OCI-M1 (cell line): ENCODE measurements at places on chromosomes 4 and X.

- DNase-seq, result peak; percentile 15
Observed at GRCh38 chr4:16884673-16885460, 13.6 kb downstream of the LDB2 start.

GRCh38 chr4:175127314-175127713, 209.2 kb downstream of the ADAM29 start:
- DNase-seq, result no peak

DNA sequence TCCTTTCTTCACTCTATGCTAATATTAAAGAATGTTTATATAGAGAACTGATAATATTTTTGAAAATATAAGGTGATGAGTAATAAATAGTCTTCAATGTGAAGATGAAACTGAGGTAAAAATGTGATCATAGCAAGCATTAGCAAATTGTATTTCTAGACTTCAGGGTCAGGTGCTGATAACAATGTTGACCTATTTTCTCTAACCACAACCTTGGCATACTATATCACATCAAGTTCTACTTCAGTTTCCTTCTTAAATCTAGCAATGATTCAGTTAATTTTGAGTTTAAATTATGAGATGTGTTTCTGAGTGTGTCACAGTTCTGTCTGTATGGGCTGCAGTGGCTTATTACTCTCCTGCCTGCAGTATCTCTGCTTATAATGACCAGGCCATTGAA, 209.4 kb downstream of the RAPGEF2 start:
- DNase-seq, result peak; percentile 32

DNA sequence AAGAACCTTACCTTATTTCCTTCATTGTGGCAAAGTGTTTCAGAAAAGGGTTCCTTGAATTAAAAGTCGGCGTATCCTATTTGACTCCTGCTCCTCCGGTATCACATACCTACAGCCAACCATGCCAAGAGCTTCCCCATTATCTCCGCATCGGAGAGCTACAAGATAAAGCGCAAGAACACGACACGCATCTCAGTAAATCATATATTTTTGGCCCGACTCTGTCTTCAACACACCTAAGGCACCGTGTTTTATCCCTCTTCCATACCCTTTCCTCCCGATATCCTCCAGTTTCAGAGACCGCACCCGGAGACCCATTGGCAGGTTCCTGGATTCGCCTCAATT, 497 bp upstream of the THAP9 start:
- DNase-seq, result peak; percentile 84

DNA sequence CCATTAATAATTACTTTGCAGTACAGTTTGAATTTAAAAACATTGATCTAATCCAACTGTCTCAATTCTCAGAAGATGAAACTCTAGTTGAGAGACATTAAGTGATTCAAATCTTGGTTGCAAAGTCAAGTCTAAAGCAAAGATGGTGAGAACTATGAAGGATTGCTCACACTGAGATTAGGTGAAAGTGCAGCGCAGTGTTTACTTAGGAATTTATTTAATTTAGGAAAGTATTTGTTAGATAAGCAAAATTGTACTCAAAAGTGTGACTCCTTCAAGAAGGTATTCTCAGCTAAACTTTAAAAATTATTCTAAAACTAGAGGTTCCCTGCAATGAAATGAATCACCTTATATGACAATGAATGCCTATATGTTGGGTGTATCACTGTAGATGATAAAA, 454.9 kb downstream of the PDGFC start:
- no peak for DNase-seq

- DNase-seq, result peak; percentile 78
Observed at GRCh38 chr4:23305026-23305425, 584.8 kb downstream of the PPARGC1A start.

GRCh38 chr4:5036239-5036638, 15.0 kb upstream of the STK32B start:
- DNase-seq, result peak; percentile 90

DNA sequence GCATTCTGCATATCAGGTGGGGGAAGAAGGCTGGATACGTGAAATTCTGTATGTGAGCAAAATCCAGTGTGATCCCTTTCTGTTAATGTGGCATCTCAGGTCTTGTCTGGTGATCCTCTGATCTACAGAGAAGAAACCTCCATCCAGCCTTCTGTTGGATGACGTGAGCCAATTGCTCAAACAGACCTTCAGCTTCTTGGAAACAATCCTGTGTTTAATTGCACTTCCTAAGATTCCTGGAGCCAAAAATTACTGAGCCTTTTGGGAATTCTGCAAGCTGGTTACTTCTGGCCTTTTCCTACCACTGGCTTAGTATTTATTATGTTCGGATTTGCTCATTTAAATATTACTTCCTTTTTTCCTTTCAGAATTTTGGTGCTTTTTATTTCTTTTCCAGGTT, 51.2 kb downstream of the TRIML1 start:
- DNase-seq, result no peak

DNA sequence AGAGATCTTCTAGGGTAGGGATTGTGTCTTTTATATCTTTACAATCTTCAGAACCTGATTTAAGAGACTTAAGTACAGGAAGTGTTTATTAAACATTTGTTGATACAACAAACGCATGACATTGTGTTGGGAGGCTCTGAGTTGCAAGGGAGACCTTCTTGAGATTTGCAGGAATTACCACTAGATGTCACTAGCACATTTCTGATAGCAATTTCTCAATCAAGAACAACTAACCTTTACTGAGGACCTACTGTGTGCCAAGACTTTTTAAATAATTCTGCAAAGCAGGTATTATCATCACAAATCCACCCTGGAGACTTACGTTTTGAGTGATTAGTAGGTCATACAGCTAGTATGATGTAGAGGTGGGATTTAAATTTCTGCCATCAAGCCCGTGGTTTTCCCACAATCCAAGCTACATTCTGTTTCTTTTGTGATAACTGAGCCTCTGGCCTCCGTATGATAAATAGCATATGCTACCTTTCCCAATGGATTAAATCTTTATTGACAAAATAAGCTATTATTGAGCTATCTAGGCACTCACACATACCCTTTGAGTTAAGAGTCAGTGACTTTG, 986.0 kb downstream of the CCSER1 start:
- peak; percentile 55 for DNase-seq

DNA sequence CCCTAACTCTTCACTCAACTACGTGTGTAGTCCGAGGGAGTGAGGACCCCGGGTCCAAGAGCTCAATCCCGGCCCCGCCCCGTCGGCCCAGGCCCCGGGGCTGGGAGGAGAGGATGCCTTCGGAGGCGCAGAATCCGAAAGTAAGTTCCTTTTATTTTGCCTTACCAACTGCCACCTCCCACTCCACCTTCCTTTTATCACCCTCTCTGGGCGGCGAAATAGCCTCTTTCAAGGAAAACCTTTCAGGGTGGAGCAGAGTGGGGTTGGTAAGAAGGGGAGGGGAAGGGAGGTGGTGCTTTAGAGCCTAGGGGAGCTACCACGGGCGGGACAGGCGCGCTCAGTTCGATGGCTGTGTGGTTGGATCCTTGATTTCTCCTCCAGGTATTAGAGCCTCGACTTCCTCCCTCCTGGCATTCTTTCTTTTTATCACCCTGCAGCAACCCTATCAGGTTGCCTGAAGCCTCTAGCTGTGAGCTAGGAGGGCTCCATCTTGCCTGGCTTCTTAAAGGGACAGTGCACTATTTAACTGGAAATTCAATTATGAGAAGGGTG, 191.2 kb downstream of the RRAGB start:
- peak; percentile 62 for DNase-seq

GRCh38 chr4:107058828-107059227, 22.7 kb upstream of the DKK2 start:
- DNase-seq, result no peak

DNA sequence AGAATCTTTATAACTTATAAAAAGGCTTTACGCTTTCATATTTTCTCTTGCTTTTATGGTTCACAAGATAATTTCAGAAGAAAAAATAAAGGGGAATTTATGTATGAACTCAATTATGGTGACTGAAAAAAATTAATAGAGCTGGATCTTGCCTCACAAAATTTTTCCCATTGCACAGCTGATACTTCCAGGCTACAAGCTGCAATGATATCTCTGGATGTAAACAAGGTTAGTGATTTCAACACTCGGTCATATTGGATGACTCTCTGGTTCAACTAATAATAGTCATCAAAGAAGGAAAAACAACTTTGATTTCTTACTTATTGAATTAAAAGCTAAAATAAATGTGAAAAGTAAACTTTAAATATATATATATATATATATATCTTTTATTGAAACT, 868.0 kb downstream of the FAT4 start:
- DNase-seq, result no peak

DNA sequence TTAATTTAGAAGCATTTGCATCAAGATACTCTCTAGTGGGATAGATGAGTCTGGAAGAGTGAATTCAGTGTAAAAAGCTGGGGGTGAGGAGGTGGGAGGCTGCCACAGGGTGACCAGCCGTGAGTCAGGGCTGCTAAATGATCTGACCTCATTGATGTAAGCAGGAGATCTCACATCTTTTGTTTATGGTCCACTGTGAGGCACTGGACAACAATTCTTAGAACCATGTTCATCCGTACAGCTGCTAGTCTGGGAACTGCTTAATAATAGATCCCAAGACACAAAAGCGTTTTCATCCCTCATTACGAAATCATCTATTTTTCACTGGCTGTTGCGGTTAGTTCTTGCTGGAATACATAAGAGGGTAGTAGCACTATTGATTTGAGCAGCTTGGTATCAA, 14.1 kb downstream of the KLF3 start:
- no peak for DNase-seq

DNA sequence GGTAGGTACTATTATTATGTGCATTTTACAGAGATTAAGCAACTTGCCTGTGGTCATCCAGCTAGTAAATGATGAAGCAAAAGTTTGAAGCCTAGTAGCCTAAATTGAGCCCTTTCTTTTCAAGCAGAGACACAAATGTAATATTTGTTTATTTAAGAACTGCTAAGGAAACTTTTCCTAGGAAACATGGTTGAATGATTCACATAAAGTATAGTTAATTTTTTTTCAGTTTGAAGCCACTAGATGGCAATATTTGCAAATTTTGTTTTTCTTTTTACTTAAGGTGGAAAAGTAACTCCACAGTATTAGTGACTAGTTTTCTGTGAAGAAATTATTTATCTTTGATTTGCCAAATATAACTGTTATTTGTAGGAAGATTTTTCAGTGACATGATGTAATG, 52.8 kb upstream of the ANKRD17 start:
- DNase-seq, result peak; percentile 77

GRCh38 chr4:37400241-37400881, 155.8 kb downstream of the NWD2 start:
- no peak for DNase-seq

DNA sequence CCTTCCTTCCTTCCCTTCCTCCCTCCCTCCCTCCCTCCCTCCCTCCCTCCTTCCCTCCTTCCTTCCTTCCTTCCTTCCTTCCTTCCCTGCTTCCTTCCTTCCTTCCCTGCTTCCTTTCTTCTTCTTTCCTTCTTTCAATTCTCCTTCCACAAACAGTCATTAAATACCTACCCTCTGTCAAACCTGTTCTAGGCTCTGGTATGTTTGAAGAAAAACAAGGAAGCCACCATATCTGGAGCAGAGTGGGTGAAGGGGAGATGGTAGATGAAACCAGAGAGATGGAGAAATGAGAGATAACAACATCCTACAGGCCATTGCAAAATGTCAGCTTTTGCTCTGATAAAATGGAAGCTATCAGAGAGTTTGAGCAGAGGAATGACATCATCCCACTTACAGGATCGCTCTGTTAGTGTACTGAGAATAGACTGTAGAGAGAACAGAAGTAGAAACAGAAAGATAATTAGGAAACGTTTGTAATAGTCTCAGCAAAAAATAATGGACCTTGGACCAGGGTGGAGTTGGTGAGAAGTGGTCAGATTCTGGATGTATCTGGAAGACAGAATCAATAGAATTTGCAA, 334.0 kb downstream of the STIM2 start:
- DNase-seq, result peak; percentile 45

DNA sequence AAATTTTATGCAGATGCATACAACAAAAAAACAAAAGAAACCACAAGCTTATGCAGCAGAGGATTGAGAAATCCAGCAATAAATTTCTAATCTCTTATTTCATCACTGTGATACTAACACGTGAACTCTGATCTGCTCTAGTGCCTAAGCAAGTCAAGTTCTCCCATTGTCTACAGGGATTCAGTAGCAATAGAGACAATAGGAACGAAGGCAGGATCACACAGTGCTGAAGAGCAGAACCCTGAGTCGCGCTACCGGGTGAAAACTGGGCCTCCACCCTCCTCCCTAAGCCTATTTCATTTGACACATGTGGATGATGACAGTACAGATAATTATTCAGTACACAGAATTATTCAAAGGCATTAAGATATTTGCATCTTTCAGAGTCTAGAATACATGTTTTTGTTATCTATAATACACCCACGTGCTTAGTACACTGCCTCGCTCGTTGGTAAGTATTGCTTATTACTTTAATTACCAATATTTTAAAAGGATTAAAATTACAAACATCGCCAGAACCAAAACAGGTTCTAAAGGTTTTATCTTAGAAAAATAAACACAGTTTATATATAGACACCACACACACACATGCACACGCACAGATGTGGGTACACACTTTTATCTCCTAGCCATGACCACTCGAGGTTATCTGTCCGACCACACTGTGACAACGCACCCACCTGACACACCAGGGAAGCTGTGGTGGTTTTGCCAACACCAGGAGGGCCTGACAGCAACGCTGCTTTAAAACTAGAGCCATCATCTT, 60.1 kb downstream of the RFC1 start:
- DNase-seq, result peak; percentile 54

DNA sequence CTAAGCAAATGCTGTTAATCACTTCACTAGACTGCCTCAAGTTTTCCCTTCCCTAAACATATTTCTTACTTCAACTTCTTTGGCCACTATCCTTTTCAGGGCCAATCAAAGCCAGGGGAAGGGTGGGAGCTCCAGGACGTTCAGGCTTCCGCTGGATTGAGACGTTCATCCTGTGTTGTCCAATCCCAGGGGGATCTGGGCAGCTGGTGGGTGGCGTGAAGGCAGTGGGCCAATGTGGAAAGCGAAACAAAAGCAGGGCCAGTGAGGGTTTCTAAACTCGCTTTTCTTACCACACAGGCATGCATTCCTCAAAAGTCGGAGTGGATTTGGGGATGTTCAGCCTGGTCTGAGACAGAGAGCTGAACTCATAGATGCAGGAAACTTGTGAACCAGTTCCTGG, 7.6 kb downstream of the CXCL13 start:
- DNase-seq, result no peak

GRCh38 chrX:74449322-74449936, 28.1 kb downstream of the SLC16A2 start:
- DNase-seq, result no peak

DNA sequence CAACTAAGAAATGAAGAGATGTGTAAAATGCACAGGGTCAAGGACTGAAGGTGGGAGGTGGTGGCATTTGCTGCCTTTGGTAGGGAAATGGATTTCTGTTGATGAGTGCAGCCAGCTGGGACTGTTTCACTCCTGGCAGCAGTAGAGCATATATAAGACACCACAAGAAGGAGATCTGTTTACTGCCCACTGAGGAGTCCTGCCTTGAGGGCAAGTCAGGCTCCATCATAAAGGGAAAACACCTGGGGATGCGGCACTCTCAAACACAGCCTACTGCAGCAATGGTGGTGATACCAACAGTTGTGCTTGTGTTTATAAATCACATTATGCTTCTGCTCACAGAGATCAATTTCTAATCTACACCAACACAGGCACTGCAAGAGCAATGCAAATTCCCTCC, 222.1 kb downstream of the TACR3 start:
- no peak for DNase-seq
